ENCODE measurements at places on chromosomes 6 and 20.

DNA sequence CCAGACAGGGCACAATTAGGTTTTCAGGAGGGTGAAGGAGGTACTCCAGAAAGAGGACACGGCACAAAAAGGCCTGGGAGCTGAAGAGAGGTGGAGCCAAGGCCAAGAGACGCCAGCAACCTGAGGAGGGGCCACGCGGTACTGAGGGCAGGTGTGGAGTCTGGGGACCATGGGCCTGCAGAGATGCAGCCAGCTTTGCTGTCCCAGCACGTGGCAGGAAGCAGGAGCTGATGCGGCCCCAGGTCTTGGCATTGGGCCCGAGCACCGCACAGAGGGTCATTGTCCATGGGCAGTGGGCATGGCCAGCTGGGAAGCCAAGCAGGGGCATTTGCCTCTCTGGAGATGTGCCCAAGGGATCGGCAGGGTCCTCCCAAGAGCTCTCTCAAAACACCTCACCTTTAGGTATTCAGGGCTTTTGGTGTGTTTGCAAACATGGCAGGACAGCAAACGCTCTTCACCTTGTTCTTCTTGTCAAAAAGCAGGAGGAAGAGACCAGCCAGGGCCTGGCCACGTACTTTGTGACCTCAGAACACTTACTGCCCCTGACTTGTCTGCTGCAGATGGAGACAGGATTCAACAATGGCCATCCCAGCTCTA lies 1.4 kb upstream of the BPIFB1 start:
- no peak overlapping the region for H3K4me3 ChIP-seq
- H3K4me1 ChIP-seq, result no peaks in the 10 kb centered on the region
- no peaks in the 10 kb centered on the region for H3K36me3 ChIP-seq
- peaks cover 5% of the 10 kb centered on the region for H3K27me3 ChIP-seq

DNA sequence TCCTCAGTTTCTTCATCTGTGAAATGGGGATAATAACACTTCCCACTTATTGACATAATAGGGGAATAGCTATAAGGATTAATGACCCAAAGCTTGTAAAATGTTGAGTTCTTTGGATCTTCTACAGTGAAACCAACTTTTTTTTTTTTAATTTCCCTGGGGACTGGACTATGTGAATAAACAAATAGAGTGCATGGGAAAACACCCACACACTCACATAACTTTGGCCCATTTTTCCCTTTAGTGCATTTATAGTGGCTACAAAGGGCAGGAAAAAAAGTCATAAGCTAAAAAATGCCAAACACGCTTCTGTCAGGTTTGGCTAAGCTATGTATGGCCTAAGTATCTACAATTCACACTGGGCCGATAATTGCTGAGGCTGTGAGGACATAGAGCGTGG lies 406.2 kb upstream of the JAG1 start:
- H3K27me3 ChIP-seq, result no peaks in the 10 kb centered on the region
- no peak for DNase-seq
- H3K36me3 ChIP-seq, result no peaks in the 10 kb centered on the region

DNA sequence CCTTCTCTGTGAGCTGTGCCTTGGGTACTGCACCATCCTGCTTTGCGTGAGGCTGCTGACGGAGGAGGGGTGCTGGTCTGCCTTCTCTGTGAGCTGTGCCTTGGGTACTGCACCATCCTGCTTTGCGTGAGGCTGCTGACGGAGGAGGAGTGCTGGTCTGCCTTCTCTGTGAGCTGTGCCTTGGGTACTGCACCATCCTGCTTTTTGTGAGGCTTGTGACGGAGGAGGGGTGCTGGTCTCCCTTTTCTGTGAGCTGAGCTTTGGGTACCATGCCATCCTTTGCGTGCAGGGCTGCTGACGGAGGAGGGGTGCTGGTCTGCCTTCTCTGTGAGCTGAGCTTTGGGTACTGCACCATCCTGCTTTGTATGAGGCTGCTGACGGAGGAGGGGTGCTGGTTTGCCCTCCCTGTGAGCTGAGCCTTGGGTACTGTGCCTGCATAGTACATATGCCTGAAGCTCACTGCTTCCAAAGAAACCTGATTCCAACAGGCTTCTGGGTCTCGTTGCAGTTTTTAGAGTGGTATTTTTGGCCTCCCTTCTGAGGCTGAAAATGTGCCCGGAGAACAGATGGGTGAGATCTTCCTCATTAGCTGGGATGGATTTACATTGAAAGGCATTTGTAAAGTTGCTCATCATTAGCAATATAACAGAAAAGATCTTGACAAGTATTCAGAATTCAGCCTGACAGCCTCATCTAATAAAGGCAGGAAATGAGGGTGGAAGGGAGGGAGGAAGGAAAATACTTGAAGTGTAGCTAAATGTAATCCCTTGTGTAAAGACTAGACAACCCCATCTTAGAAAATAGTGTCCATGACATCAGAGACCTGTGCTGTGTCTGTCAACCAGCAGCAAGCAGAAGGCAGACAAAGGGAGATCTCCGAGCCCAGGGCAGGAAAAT lies 46.8 kb upstream of the UNC93A start:
- no peaks in the 10 kb centered on the region for H3K36me3 ChIP-seq
- no peak overlapping the region for H3K27ac ChIP-seq
- no peak for DNase-seq
- no peaks in the 10 kb centered on the region for H3K4me1 ChIP-seq
- H3K27me3 ChIP-seq, result no peaks in the 10 kb centered on the region
- no peak overlapping the region for H3K4me3 ChIP-seq

DNA sequence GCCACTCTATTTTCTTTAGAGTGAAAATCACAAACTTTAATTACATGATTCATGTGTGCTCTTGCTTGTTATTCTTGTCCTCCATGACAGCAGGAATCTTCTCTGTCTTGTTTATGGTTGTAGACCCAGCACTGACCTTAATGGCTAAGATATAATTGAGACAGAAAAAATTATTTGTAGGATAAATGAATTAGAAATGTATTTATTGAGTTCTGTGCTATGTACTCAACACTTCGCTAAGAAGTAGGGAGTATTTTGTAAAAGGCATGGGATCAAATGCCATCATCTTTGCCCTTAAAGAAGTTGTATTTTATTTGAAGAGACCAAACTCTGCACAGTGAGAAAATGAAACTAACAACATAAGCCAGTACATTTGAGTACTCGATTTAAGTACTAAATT lies 71.2 kb downstream of the CBLN4 start:
- H3K27me3 ChIP-seq, result no peaks in the 10 kb centered on the region
- no peak for DNase-seq
- no peak overlapping the region for H3K4me3 ChIP-seq
- no peak overlapping the region for H3K27ac ChIP-seq
- H3K4me1 ChIP-seq, result no peaks in the 10 kb centered on the region
- H3K36me3 ChIP-seq, result no peaks in the 10 kb centered on the region

DNA sequence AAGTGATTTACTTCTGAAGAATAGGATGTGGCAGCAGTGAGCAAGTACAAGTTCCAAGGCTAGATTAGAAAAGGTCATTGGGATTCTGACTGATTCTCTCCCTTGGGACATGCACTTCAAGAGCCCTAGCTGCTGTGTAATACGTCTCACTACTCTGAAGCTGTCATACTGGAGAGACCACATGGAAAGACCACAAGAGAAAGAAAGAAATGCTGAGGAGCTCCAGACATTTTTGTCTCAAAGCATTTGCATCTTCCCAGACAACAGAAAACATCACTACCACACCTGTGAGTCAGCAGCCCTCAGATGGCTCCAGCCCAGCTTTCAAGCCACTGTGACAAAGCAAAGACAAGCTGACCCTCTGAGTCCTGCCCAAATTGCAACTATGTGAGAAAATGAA lies 20.7 kb downstream of the TENT5A start:
- H3K27me3 ChIP-seq, result no peaks in the 10 kb centered on the region
- peaks cover 5% of the 10 kb centered on the region for H3K4me1 ChIP-seq
- H3K36me3 ChIP-seq, result no peaks in the 10 kb centered on the region
- H3K27ac ChIP-seq, result no peak overlapping the region
- no peak overlapping the region for H3K4me3 ChIP-seq

- peaks cover 5% of the 10 kb centered on the region for H3K27me3 ChIP-seq
- H3K4me3 ChIP-seq, result no peak overlapping the region
- DNase-seq, result no peak
- H3K36me3 ChIP-seq, result no peaks in the 10 kb centered on the region
- H3K4me1 ChIP-seq, result peaks cover 2% of the 10 kb centered on the region
Measured at GRCh38 chr20:63025534-63026331, 19.0 kb upstream of the BHLHE23 start.

DNA sequence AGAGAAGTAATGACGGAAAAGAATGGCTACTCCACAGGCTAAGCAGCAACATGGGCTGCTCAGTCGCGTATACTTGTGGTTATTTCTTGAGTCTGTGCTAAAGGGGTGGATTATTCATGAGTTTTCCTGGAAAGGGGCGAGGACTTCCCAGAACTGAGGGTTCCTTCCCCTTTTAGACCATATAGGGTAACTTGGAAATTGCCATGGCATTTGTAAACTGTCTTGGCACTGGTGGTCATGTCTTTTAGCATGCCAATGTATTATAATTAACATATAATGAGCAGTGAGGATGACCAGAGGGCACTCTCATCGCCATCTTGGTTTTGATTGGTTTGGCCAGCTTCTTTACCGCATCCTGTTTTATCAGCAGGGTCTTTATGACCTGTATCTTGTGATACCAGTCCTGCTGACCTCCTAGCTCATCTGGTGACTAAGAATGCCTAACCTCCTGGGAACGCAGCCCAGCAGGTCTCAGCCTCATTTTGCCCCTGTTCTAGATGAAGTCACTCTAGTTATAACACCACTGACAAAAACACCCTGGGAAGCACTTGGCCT lies 11.4 kb downstream of the LBP start:
- H3K36me3 ChIP-seq, result no peaks in the 10 kb centered on the region
- H3K4me1 ChIP-seq, result no peaks in the 10 kb centered on the region
- DNase-seq, result no peak
- H3K27ac ChIP-seq, result no peak overlapping the region
- H3K27me3 ChIP-seq, result no peaks in the 10 kb centered on the region
